Purkinje cell (primary cell): ENCODE measurements at places on chromosomes 3 and 15. TPM values are rescaled to one million over a fixed set of nuclear protein-coding genes. Genes with fewer than 3 reads are reported as not detected.

GOLGA8K gene
- not detected in 2 replicates for polyA plus RNA-seq

PLSCR2 gene
- 9.1 and 10.3 TPM in 2 replicates for polyA plus RNA-seq

TRIP4 gene
- 21.2 and 21.9 TPM in 2 replicates for polyA plus RNA-seq

EFHB gene
- 0.32 and 4.0 TPM in 2 replicates for polyA plus RNA-seq

CFAP100 gene
- polyA plus RNA-seq = not detected in 2 replicates

C3orf80 gene
- 11.7 and 14.2 TPM in 2 replicates for polyA plus RNA-seq

EXD1 gene
- polyA plus RNA-seq = 0.78 TPM in 1 of 2 replicates, not detected in the other

CLDN16 gene
- not detected in 2 replicates for polyA plus RNA-seq

NPAP1 gene
- polyA plus RNA-seq = 0.47 TPM in 1 of 2 replicates, not detected in the other

LDHAL6B gene
- not detected in 2 replicates for polyA plus RNA-seq

CPOX gene
- 6.3 and 11.1 TPM in 2 replicates for polyA plus RNA-seq

KLF15 gene
- polyA plus RNA-seq = 0.94 and 1.7 TPM in 2 replicates

FBXW12 gene
- polyA plus RNA-seq = 0.17 TPM in 1 of 2 replicates, not detected in the other

PLSCR5 gene
- not detected in 2 replicates for polyA plus RNA-seq

DPPA2 gene
- polyA plus RNA-seq = not detected in 2 replicates

HTR3E gene
- polyA plus RNA-seq = not detected in 2 replicates

ST8SIA2 gene
- polyA plus RNA-seq = 3.9 and 12.1 TPM in 2 replicates

MOBP gene
- 2.7 and 4.5 TPM in 2 replicates for polyA plus RNA-seq

RGMA gene
- 0.31 and 0.32 TPM in 2 replicates for polyA plus RNA-seq

BHLHE40 gene
- polyA plus RNA-seq = 1.2 and 3.5 TPM in 2 replicates

NEDD4 gene
- 0.21 TPM in 1 of 2 replicates, not detected in the other for polyA plus RNA-seq

ESYT3 gene
- polyA plus RNA-seq = 5.1 and 12.4 TPM in 2 replicates

LINGO1 gene
- 0.60 and 6.4 TPM in 2 replicates for polyA plus RNA-seq

PARP15 gene
- 2.2 and 2.7 TPM in 2 replicates for polyA plus RNA-seq

WWTR1 gene
- polyA plus RNA-seq = 4.8 and 4.9 TPM in 2 replicates

TKT gene
- 23.5 and 26.7 TPM in 2 replicates for polyA plus RNA-seq

TMEM108 gene
- 52.7 and 68.5 TPM in 2 replicates for polyA plus RNA-seq

ZBBX gene
- polyA plus RNA-seq = 3.0 and 10.8 TPM in 2 replicates

ADAMTS9 gene
- 1.3 TPM in 1 of 2 replicates, not detected in the other for polyA plus RNA-seq

SLC24A5 gene
- 0.47 TPM in 1 of 2 replicates, not detected in the other for polyA plus RNA-seq

NUP210 gene
- polyA plus RNA-seq = 0.90 and 4.2 TPM in 2 replicates

SCAANT1 gene
- polyA plus RNA-seq = not detected in 2 replicates

IL5RA gene
- 0.05 TPM in 1 of 2 replicates, not detected in the other for polyA plus RNA-seq

ACTRT3 gene
- 1.5 TPM in 2 replicates for polyA plus RNA-seq
